Activated naive CD8-positive, alpha-beta T cell treated with anti-CD3 and anti-CD28 coated beads, Interleukin-2, amount 10 ng/mL, durations not matched to agents 7 days and 5 days (primary cell): ENCODE measurements at places on chromosomes 5 and 9.

DNA sequence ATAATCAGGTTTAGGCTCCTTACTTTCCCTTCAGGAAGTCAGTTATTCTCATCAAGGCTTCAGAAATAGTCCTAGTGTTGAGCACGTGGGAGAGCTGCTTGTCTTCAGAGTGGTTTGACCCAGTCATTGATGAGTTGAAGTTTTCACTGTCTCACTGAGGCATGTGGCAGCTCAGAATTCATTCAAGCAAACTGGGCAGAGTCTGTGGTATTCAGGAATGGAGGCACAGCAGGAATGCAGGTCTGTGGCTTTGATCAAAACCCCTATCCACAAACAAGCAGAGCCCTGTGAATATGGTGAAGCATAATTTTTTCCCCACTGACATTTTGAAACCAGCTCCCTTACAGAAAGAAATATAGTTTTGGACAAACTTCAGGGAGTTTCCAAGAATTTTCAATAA is 207.3 kb downstream of the CD180 start:
- DNase-seq, result no peak

DNA sequence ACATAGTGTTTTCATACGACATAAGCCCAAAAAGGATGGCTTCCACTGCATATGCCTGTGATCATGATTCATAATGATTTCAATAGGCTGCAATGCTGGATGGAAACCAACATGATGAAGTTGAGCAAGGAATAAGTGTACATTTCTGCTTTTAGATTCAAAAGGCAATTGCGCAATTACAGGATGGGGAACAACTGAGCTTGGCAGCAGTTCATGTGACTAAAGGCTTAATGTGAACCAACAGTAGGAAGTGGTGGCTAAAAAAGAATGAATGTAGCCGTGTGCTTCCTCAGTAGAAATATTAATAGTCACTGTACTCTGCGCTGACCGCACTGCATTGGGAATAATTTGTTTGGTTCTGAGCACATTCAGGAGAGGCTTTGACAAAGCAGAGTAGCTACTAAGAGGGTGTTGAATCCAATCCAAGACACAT is 51.2 kb downstream of the SLC1A3 start:
- no peak for DNase-seq

GRCh38 chr5:139690064-139690802 is 42.1 kb downstream of the CXXC5 start:
- DNase-seq, result no peak

DNA sequence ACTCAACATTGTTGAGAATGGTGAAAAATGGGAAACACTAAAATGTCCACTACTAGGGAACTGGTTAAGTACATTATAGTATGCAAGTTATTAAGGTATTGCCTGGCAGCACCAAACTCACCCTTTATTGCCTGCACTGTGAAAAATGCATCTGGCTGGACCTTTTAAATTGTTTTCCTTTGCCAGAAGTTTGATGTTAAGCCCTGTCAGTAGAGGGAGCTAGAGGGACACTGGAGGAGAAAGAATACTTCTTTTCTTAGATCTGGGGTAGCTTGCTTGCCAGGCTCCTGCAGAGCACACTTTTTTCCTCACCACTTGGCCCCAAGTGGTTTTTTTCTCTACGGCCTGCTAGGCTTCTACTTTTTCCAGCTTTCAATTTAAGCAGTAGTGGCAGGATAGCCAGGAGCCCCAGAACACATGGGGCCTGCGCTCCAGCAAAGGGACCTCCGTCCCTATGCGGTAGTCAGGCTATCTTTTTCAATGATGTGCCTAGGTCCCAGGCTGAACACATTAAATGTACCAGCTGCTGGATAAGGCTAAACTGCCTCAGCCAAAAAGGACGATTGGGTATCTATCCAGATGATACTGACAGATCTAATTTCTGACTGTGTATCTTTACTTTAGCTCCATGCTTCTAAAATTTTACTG is 8.0 kb upstream of the HABP4 start:
- DNase-seq, result no peak

GRCh38 chr9:3768712-3769457 is 243.1 kb upstream of the RFX3 start:
- no peak for DNase-seq
